ENCODE measurements at places on chromosomes 13 and 19.
A peak's percentile ranks its signal among the peaks of the same experiment; 100 is the strongest.

GRCh38 chr13:113900646-113901045, 36.8 kb upstream of the GAS6 start:
- DNase-seq = no peak

DNA sequence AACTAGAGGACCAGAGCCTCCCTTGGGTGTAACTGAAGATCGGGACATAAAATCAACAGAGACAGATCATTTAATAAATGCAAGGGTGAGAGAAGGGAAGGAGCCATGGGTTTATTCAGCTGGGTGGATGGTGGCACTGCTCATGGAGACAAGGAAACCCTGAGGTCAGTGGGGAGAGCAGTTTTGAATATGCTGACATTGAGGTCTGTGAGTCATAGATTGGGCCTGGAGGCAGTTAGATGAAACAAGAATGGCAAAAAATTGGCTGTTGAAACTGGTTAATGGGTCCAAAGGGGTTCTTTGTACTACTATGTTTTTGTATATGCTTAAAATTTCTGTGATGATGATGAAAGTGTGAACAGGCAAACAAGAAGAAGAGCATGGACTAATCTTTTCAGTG, 5.1 kb upstream of the GTF3A start:
- DNase-seq = no peak

- no peak for DNase-seq
Measured at GRCh38 chr13:29452773-29453616, 142.5 kb downstream of the SLC7A1 start.

- DNase-seq = no peak
Measured at GRCh38 chr19:57016491-57016890, 103.3 kb upstream of the USP29 start.

DNA sequence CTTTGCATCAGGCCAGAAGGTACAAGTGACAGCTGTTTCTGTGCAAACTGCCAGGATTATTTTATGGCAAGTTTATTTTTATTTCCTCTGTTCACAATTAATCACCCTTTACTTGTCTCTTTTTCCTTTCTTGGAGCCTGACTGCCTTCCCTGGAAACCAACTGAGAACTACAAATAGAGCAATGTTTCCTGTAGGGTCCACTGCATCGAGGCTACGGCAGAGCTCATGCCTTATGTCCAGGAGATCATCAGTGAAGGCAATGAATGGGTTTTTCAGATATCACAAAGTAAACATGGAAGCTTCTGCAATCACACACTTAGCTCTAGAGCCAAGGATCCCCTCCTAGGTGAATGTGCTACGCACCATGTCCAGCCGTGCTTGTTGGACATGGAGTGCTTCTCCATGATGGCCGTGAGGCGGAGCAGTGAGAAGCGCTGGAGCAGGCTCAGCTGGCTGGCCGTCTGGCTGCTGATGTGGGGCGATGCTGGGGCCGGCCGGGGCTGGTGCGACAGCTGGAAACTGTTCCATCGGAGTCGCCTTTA, 110.9 kb downstream of the KL start:
- peak; percentile 52 for DNase-seq

DNA sequence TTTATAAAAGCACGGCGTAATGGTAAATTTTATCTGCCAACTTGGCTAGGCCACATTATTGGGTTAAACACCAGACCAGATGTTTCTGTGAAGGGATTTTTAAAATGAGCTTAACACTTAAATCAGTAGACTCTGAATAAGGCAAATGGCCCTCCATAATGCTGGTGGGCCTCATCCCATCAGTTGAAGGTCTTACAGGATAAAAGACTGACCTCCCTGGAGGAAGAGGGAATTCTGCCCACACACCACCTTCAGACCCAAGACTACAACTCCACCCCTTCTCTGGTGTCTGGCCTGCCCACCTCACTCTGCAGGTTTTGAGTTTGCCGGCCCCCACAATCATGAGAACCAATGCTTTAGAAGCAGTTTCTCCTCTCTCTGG, 96.4 kb downstream of the COL4A1 start:
- DNase-seq = no peak
